Endodermal cell (in vitro differentiated cells): ENCODE measurements at places on chromosomes 16 and 17. TPM values are rescaled to one million over a fixed set of nuclear protein-coding genes. Genes with fewer than 3 reads are reported as not detected.

PDILT gene
- not detected in 3 replicates for total RNA-seq

MMP2 gene
- 74.4 and 80.4 TPM in 2 replicates for total RNA-seq

BCO1 gene
- 0.38 to 1.1 TPM (median 0.42 TPM) in 3 replicates for total RNA-seq

SEPTIN1 gene
- total RNA-seq: 1.1 and 1.3 TPM in 2 replicates

PPY gene
- not detected in 2 replicates for total RNA-seq

NKD1 gene
- total RNA-seq: 6.7 and 9.5 TPM in 2 replicates

ABI3 gene
- total RNA-seq: 0.21 to 0.63 TPM (median 0.58 TPM) in 3 replicates

CCDC92B gene
- total RNA-seq: 4.0 and 4.3 TPM in 2 replicates

NPIPA2 gene
- total RNA-seq: 11.0 and 11.9 TPM in 2 replicates

OTOA gene
- total RNA-seq: 0.07 TPM in 1 of 2 replicates, not detected in the other

DNA sequence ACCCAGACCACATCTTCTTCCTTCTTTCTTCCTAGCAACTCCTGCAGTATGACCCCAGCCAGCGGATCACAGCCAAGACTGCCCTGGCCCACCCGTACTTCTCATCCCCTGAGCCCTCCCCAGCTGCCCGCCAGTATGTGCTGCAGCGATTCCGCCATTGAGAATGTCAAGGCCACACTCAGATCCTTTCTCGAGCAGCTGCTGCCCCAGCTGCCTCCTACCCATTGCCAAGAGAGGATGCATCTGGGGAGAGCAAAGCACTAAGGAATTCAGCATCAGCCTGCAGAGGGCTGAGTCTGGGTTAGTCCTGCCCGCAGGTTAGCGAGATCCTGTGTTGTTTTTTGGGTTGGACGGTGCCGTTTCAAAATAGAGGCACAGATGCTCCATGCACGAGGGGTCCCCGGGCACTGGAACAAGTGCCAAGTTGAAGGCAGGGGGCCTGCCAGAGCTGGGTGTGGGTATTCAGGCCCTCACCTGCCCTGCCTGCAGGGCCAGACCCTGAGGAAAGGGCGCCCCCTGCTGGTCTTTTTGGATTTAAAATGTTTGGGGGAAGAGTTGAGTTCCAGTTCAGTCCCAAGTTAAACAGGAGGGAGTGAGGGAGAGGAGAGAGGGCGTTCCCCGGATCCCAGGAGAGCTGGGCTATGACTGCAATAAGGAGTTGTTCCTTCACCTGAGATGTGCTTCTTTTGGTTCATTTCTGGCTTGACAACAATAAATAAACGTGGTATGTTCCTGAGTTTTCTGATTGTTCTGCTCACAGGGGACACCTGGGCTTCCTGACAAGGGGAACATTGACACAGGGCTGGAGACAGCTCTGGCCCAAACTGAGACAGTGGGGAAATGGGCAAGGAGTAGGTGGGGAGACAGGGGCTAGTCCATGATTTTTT lies 4.9 kb downstream of the CDK3 start:
- DNase-seq: peak; percentile 99

- peak; percentile 24 for DNase-seq
Observed at GRCh38 chr17:34364751-34365150, 1.7 kb upstream of the CCL1 start.

GRCh38 chr16:79751471-79752184 lies 151.1 kb upstream of the MAF start:
- no peak for DNase-seq

GRCh38 chr16:14600164-14600563 lies 29.9 kb downstream of the PARN start:
- no peak for DNase-seq

DNA sequence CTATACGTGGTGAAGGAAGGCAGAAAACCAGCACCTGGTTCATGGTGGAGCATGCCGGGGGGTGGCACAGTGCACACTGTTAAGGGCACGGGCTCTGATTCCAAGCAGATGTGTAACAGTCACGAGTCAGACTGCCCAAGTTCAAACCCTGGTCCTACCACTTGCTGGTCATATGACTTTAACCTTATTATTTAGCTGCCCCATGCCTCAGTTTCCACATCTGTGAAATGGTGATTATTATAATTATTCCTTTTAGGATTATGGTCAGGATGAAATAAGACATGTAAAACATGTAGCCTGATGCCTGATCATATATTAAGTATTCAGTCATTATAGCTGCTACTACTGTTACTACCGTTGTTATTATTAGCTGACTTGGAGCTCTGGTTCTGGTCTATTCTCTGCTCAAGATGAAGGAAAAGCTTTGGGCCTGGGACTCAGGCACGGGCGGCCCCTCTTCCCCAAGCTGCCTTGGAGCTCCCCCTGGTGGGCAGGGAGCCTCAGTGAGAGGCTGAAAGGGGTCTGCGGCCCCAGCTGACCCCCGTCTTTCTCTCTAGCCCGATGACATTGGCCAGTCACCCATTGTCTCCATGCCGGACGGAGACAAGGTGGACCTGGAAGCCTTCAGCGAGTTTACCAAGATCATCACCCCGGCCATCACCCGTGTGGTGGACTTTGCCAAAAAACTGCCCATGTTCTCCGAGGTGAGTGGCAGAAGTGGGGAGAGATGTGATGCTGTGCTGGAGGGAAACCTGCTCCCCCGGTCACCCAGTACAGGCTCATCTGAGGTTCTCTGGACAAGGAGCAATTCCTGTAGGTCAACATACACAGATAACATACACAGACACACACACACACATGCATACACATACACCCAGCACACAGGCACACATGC lies 14.0 kb downstream of the NR1D1 start:
- peak; percentile 95 for DNase-seq

GRCh38 chr16:69542974-69543373 lies 22.8 kb upstream of the NFAT5 start:
- DNase-seq: no peak

DNA sequence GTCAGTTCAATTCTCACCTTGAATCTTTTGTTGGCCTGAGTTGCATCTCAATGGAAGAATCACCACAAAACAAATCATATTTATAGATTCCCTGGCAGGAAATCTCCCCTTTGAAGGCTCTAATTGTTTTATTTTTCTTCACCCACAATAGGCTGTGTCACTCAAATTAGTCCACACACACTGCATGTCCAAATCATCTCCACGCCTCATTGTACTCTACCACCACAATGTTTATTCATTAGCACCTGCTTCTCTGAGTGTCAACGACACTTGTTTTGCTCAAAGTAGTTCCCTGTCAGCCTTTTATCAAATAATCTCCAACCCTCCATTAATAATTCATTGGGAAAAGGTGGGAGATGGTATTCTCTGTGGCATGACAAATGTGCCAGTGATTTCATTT lies 164.3 kb downstream of the ABCC12 start:
- DNase-seq: no peak

DNA sequence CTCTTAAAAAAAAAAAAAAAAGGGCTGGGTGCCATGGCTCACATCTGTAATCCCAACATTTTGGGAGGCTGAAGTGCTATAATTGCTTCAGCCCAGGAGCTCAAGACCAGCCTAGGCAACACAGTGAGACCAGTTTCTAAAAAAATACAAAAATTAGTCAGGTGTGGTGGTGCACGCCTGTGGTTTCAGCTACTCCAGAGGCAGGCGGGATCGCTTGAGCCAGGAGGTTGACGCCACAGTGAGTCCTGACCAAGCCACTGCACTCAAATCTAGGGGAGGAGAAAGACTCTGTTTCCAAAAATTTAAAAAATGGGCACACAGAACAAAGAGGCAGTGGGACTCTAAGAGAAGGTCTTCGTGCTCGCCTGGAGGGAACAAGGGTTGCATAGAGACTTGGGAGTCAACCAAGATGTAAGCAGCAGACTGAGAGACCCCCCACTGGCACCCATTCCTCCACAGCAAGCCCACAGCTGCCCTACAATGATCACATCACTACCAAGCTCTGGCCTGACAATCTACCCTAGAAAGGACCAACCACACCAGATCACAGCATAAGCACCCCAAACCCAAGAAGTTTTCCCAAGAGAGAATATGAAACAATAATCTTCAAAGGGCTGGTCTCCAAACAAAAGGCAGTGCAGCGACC lies 121.6 kb downstream of the ANKRD11 start:
- no peak for DNase-seq

DNA sequence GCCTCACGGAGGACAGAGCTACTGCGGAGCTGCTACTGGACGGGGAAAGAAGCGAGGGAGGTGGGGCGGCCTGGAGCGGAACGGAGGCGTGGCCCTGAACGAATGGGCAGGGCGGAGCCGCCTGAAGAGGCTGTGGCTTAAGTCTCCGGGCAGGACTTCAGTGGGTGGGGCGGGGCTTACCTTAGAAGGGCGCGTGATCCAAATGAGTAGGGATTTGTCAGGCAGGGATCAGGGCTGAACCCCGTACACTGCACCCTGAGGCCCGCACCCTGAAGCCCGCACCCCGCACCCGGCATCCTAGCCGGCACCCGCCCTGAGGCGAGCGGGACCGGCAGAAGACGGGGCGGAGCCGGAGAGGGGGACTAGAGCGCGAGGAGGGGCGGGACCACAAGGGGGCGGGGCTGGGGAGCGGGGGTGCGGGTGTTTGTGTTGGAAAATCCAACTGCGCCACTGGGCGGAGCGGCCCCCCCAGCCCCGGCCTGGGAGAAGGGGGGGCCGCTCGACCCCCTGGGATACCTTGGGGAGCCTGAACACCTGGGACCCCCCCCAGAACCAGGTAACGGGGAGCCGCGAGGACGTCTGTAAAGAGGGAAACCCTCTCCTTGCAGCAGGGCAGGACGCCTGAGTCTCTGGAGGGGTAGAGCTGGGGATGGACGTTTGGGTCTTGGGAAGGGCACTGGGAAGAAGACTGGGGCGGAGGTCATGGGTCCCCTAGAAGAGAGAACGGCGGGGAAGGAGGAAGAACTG lies at the start of gene KDM6B:
Gene KDM6B, plus strand, starts transcription at position 423 of the 747 bp plus-strand sequence. CDS start 11,338 bp downstream, outside the sequence.
- DNase-seq: peak; percentile 98

- DNase-seq: no peak
Observed at GRCh38 chr16:85269165-85269564, 156.9 kb upstream of the CIBAR2 start.

- DNase-seq: peak; percentile 70
Observed at GRCh38 chr16:57377080-57377841, 5.0 kb downstream of the CX3CL1 start.

DNA sequence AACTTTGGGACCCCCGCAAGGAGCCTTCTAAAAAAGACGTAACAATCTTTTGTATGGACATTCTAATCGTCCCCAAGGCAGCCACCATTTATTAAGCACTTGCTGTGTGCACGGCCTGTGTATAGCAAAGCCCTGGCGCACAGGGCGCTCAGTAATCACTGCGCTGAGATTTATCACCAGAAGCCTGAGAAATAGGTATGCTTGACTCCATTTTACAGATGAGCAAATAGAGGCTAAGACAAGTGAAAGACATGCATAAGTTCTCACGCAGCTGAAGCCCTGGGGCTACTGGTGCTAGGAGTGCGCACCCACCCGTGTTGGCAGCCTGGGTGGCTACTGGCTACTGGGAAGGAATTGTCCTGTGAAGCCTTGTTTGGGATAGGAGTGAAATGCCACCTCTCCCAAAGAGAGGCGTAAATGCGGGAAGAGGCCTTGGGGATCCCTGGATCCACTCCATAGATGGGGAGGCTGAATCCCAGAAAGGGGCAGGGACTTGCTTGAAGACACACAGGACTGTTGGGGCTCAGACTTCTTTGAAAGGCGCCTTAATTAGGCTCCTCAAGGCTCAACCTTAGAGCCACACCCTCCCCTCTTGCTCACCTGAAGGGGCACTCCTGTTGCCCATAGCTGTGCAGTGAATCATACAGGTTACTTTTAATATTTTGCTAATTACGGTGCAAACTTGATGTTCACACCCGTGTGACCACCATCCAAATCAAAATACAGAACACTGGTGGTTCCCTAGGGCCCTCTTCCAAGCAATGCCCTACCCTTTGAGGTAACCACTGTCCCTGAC lies 634 bp upstream of the NATD1 start:
- peak; percentile 70 for DNase-seq

GRCh38 chr17:41439375-41439774 lies 1.4 kb downstream of the KRT38 start:
- no peak for DNase-seq

DNA sequence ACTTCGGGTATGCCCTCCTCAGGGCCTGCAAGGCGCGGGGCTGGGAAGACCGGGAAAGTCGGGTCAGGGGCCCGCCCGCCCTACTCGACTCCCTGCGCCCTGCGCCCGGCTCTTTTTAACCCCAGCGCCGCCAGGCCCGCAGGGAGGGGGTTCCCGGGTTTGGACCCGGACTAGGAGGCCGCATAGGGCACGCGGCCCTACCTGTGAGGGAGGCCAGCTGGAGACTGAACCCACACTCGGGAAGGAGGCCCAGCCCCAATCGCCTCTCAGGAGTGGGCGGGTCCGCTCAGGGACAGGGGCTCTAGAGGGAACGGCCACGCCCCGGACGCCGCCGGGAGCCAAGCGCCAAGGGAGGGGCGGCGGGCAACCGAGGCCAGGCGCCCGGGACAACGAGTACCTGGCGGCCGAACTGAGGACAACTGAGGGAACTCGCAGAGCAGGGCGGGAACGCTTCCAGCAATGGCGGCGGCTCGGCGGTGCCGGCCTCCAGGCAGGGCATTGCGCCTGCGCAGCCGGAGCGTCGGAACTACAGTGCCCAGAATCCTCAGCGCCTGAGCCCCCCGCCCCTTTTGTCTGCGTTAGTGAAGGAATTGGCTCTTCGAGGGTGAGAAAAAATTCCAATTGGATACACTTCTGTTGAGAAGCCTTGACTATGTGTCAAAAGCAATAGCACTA lies at the start of gene ZNF624:
Gene ZNF624, minus strand, starts transcription at position 484 of the 675 bp plus-strand sequence.
- peak; percentile 99 for DNase-seq

- peak; percentile 58 for DNase-seq
Observed at GRCh38 chr16:74700116-74700437, 585 bp downstream of the MLKL start.

GRCh38 chr17:36945140-36945539 lies 3.6 kb upstream of the AATF start:
- DNase-seq: no peak

GRCh38 chr17:2862197-2862596 lies 66.0 kb downstream of the RAP1GAP2 start:
- DNase-seq: no peak
